ENCODE measurements at places on chromosomes 3 and 15. TPM values are rescaled to one million over a fixed set of nuclear protein-coding genes. Genes with fewer than 3 reads are reported as not detected.

KIAA1143 gene
- 24.5 TPM for total RNA-seq

DNA sequence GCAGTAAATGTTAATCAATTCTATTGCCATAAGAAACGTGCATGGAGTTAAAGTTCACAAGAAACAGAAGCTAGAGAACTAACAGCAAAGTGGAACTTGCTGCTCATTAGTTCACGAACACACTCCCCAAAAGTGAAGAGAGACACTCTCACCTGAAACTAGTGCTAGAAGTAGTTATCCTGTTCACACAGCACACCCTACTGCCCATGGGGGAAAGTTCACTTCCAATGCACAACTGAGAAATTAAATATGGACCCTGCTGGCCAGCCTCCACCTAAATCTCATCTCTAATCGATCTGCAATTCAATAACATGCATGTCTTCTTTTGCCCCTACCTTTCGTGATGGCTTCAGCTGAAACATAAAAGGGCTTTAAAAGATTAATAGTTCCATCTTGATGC, 39.4 kb upstream of the FRMD4B start:
- H3K27ac ChIP-seq = no peak overlapping the region
- no peak for DNase-seq
- peaks cover 7% of the 10 kb centered on the region for H3K4me1 ChIP-seq
- H3K4me3 ChIP-seq = no peak overlapping the region
- no peaks in the 10 kb centered on the region for H3K36me3 ChIP-seq

MORC1 gene
- not detected for total RNA-seq

- DNase-seq = no peak
- H3K27me3 ChIP-seq = no peaks in the 10 kb centered on the region
- H3K4me3 ChIP-seq = no peak overlapping the region
- no peak overlapping the region for H3K27ac ChIP-seq
- no peaks in the 10 kb centered on the region for H3K4me1 ChIP-seq
Measured at GRCh38 chr3:165502707-165503106, 306.5 kb upstream of the SLITRK3 start.

HAUS2 gene
- 18.4 TPM for total RNA-seq

- no peaks in the 10 kb centered on the region for H3K4me1 ChIP-seq
- no peaks in the 10 kb centered on the region for H3K27me3 ChIP-seq
- no peak overlapping the region for H3K4me3 ChIP-seq
- H3K36me3 ChIP-seq = no peaks in the 10 kb centered on the region
Measured at GRCh38 chr3:189787632-189788031, 156.4 kb downstream of the TP63 start.

GRCh38 chr3:158337110-158337509, 227.2 kb downstream of the RSRC1 start:
- no peaks in the 10 kb centered on the region for H3K36me3 ChIP-seq
- H3K4me3 ChIP-seq = no peak overlapping the region
- H3K4me1 ChIP-seq = no peaks in the 10 kb centered on the region
- no peak overlapping the region for H3K27ac ChIP-seq

GRCh38 chr3:72152551-72153476, 367.9 kb upstream of the PROK2 start:
- DNase-seq = peak; percentile 92
- H3K27me3 ChIP-seq = no peaks in the 10 kb centered on the region
- H3K27ac ChIP-seq = peak overlapping the region; percentile 10

DUOX1 gene
- total RNA-seq = 265 TPM

DNA sequence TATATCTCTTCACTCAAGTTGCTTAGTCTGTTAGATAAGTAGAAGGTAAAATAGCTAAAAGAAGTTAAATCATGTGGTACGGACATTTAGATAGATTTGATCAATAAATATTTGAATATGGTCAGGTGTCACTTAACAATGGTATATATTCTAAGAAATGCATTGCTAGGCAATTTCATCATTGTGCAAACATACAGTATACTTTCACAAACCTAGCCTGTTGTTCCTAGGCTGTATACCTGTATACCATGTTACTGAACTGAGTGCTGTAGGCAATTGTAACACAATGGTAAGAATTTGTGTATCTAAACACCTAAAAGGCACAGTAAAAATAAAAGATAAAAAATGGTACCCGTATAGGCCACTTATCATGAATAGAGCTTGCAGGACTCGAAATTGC, 112.8 kb upstream of the CGNL1 start:
- H3K36me3 ChIP-seq = peaks cover 48% of the 10 kb centered on the region
- no peak for DNase-seq

LCTL gene
- total RNA-seq = not detected

- H3K4me3 ChIP-seq = no peak overlapping the region
- peaks cover 25% of the 10 kb centered on the region for H3K36me3 ChIP-seq
- no peaks in the 10 kb centered on the region for H3K27me3 ChIP-seq
- DNase-seq = no peak
Measured at GRCh38 chr15:43346305-43346704, 15.9 kb upstream of the LCMT2 start.

DNA sequence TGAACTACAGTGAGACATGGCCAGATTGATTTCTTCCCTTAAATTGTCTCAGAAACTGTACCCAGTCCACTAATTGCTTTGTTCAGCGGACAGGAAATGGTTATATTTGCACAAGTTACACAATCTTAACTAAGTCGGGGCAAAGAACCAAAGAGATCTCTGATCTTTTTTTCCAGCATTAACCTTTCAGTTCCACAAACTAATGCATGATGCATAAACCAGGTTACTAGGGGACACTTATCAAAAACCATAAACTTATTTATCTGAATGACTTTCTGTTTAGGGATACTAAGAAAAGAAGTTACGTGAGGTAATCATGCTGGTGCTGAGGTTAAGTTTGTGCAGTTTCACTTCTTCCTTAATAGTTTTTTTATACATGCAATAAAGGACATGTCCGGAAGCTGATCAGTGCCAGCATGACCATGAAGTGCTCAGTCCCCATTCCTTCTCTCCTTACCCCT, 22.4 kb downstream of the FNDC3B start:
- peak overlapping the region; percentile 72 for H3K27ac ChIP-seq
- peaks cover 99% of the 10 kb centered on the region for H3K4me1 ChIP-seq
- no peaks in the 10 kb centered on the region for H3K27me3 ChIP-seq

- peaks cover 4% of the 10 kb centered on the region for H3K4me1 ChIP-seq
- H3K4me3 ChIP-seq = no peak overlapping the region
- no peak for DNase-seq
- no peak overlapping the region for H3K27ac ChIP-seq
Measured at GRCh38 chr3:11651900-11652299, 8.2 kb upstream of the VGLL4 start.

GPR62 gene
- total RNA-seq = not detected

LRRIQ4 gene
- 0.12 TPM for total RNA-seq

GRCh38 chr3:192916371-192917027, 1.2 kb downstream of the MB21D2 start:
- no peak for DNase-seq
- H3K4me3 ChIP-seq = peak overlapping the region; percentile 66
- H3K27ac ChIP-seq = peak overlapping the region; percentile 87
- no peaks in the 10 kb centered on the region for H3K36me3 ChIP-seq

Data from left lung (tissue), 14 donors.